Posterior cingulate gyrus (tissue), 11 donors: ENCODE measurements at places on chromosomes 2 and 18.

DNA sequence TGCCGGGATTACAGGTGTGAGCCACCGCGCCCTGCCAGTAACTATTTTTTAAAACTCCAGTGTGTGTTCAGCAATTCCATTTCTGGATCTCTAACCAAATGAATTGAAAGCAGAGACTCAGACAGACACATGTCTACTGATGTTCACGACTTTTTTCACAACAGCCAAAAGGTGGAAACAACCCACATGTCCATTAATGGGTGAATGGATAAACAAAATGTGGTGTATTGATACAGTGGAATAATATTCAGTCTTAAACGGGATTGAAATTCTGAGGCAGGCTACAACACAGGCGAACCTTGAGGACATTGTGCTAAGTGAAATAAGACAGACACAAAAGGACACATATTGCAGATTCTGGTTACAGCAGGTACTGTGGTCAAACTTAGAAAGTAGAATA lies 55.0 kb downstream of the DDX1 start:
- no peak for DNase-seq

DNA sequence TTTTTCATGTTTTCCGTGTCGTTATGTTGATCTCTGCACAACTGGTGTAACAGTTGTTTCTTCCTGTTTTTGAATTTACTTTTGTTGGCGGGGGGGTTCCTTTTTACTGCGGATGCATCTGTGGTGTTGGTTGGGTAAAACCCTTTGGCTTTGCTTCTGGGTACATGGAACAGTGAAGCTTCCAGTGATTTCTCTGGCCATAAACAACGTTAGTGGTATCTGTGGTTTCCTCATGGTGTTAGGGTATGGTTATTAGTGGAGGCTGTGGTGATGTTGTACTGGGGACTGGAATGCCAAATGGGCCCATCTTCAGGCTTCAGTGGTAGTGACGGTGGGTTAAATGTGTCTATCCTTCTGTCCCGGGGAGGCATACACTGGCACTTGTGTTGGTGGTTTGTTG lies 285.4 kb upstream of the ZNF804A start:
- DNase-seq, result no peak

GRCh38 chr2:58291726-58292438 lies 50.8 kb upstream of the FANCL start:
- DNase-seq, result no peak

DNA sequence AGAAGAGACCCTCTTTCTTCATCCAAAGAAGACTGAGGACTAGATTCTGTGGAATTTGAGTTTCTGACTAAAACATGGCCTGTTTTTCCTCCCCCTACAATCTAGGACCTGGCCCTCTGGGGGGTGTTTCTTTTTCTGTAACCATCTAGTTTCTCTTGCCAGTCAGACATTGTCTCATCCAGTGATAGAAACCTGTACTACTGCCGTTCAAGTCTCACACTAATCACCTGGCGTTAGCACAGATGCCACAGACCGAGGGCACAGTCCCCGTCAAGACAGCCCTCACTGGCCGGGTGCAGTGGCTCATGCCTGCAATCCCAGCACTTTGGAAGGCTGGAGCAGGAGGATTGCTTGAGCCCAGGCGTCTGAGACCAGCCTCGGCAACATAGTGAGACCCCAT lies 126.9 kb upstream of the NDUFV2 start:
- DNase-seq, result no peak

DNA sequence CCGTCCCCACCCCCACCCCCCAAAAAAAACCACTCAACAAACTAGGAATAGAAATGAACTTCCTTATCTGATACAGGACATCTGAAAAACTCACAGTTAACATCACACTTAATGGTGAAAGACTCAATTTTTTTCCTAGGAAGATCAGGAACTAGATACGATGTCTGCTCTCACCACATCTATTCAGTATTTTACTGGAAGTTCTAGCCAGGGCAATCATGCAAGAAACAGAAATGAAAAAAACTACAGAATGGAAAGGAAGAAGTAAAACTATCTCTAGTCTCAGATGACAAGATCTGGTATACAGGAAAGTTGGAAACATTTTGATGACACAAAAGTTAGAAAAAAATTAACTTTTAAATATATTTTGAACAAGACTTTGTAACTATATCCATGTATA lies 114.4 kb upstream of the FZD5 start:
- no peak for DNase-seq

GRCh38 chr2:222193328-222193983 lies 105.3 kb downstream of the PAX3 start:
- DNase-seq, result no peak

GRCh38 chr2:75155115-75155514 lies 44.2 kb downstream of the TACR1 start:
- no peak for DNase-seq

- no peak for DNase-seq
Measured at GRCh38 chr18:63363951-63364350, 3.1 kb downstream of the KDSR start.
